ENCODE measurements at places on chromosomes 16 and 17.

GRCh38 chr16:81436386-81436785 lies 8.2 kb upstream of the CMIP start:
- peak; percentile 45 for DNase-seq

DNA sequence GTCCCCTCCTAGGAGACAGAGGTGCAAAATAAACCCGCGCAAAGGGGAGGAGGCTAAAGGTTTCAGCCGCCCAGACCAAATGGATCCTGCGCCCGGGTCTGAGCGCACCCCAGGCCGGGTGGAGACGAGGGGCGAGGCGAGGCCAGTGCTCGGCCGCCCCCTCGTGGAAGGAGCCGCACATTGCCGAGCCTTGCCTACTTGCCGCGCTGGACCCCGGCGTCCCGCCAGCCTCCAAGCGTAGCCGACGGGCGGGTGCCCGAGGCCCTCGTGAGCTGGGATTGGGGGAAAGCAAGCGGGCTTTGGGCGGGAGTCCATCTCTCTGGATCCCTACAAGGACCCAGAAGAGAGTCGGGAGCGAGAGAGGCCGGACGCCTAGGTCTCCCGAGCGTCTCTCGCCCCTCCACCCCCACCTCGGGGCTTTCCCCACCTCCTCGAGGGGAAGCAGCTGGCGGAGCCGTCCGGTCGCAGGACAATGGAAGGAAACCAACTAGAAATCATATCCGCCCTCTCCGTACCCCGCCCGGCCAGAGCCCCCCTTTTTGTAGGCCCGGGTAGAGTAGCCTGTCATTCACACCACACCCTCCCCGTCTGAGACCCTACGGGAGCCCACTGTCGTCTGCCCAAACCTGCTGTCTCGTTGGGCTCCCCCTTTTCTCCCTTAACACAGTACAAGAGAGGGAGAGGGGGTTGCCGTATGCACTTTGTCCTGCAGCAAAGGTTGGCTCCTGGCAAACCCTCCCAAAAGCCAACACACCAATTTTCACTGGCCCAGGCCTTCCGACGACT lies 664 bp upstream of the BCL6B start:
- peak; percentile 88 for DNase-seq

DNA sequence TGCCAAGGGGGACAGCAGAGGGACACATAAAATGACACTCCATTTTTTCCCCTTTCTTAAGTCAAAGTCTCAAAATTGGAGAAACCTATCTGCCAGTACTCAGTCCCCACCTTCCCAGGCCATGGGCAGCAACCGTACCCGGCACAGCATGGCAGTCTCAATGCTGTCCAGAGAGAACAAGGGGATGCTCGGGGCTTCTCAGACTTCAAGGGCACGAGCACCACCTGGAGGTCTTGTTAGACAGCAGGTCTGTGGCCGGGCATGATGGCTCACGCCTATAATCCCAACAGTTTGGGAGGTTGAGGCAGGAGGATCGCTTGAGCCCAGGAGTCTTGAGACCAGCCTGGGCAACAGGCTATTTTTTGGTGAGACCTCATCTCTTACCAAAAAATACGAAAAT lies 3.2 kb downstream of the DNAH17 start:
- no peak for DNase-seq

GRCh38 chr16:74455213-74455612 lies 33.9 kb upstream of the CLEC18B start:
- no peak for DNase-seq

DNA sequence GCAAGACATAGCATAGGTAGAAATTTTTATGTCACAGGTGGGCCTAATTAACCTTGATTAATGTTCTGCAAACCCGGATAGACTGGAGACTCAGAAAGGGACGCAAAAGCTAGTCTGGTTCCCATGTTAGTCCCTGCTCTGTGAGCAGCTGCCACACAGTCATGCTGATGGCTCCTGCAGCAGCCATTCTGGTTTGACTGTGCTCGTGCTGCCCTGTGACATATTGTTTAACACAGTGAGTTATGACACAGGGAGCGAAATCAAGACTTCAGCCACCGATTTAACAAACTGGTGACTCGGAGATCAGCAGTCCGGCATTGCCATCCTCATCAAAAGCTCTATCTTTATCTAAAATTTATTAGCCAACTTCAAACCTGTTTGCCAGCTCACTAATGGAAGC lies 169.8 kb downstream of the WWOX start:
- no peak for DNase-seq

- no peak for DNase-seq
Measured at GRCh38 chr16:68785715-68786114, 48.6 kb downstream of the CDH1 start.

DNA sequence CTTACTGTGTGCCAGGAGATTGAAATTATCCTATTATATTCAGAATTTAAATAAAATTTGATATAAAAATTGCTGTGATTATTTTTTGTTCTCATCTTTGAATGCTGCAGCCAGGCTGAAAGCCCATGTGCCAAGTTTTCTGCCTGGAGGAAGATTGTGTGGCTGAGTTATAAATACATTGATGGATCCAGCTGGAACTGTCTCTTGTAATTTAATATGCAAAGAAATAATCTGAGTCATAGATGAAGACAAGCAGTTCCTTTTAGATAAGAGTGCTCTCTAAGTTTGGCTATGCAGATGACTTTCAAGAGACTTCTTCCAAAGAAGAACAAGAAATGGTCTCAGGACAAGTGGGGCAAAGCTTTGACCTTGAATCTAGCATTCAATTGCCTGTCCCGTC lies 871.0 kb downstream of the CDH11 start:
- no peak for DNase-seq

DNA sequence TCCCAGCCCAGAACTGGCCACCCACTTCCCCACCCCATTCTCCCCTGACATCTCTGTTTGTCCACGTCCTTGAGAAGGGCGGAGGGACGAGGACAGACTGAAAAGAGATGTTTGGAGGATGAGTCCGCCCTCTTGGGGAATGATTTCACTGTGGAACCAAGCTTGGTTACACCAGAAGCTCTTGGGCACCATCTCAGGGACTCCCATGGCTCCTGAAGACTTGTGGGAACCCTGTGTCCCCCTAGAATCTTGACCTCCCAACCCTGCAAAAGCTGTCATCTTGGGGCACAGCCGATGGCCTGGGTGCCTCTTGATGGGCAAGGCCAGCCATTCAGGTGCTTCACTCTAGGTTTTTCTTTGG lies 25.9 kb upstream of the LITAF start:
- peak; percentile 57 for DNase-seq

- DNase-seq, result no peak
Measured at GRCh38 chr17:238071-238963, 56.9 kb upstream of the DOC2B start.

DNA sequence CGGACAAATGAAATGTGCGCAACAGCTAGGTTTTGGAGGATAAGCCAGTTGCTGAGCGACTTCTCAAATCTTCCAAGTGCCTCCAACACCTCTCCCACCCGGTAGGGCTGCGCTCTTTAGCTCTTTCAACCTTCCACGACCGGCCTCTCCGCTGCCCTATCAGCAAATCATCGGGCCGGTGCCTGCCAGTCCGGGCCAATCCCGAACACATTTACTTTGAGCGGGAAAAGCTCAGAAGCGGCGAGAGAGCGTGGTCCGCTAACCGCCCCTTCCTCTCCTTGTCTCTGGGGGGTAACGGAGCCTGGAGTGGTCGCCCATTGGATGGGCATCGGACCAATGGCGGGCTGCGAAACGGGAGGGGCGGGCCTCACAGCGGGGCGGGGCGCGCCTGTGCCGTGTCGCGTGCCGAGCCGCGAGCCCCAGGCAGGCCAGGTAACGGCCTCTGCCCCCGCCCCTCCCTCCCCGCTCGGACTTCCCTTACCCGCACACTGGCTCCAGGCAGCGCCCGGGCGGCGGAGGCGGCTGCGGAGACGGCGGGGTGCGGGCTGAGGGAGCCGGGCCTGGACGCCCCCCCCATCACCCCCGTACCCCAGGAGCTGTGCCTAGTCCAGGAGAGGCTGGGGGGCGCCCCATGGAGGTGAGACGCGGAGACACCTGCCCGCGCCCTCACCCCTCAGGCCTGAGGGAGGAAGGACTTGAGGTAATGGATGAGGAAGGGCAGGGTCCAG lies at the start of gene MEIOC:
MEIOC (plus strand) TSS at position 486 of the 728 bp plus-strand sequence; CDS start at position 632, 146 bp downstream.
- peak; percentile 33 for DNase-seq

DNA sequence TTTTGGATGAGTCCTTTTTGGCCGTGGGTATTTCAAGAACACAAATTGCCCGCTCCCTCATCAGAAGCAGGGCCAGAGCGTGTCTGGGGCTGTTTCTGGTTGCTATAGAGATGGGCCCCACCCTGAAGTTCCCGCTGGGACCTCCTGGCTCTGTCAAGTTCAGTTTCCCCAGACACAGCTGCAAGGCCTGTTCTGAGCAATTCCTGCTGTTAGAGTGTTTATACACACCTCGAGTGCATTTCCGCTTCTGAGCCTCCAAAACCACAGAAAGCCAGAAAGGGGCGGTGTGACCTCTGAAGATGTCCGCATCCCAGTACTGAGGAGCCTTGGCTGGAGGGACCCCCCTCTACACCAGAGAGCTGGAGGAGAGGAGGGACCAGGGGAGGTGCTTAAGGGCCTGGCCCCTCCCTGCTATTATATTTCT lies 9.3 kb upstream of the WBP2 start:
- peak; percentile 41 for DNase-seq

GRCh38 chr16:10951026-10951425 lies 6.7 kb downstream of the CLEC16A start:
- no peak for DNase-seq

DNA sequence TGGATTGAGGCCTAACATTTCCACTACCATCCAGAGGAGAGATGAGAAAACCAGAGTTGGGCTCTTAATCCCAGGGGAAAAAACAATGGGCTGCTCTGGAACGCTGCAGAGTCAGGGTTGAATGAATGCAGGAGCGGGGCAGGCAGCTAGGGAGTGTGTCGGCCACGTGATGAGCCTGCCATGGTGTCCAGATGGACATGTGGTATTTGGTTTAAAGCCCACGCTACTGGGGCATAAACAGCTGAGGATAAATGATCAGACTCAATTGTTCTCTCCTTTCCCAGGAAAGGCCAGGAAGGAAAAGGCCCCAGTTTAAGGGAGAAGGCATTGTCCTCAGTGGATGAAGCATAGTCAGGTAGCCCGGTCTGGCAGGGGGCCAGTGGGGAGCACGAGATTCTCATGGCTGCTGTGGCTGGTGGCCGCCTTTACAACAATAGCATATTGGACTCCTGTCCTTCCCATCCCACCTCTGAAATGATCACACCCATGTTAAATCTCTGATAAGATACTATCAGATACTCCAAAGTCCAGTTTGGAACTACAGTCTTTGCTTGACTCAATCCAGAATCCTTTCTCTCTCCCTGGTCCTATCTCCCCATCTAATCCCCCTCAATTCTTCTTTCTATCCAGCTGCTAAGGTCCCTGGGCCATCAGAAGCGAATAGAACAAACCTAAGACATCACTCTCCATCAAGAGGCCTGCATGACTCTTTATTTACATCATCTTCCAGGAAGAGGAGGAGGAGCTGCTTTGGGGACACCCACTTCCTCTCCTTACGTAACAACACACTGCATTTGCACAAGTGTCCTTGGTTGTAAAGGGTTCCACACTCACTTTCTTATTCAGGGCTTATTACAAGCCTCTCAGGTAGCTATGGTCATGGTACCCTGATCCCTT lies 20.4 kb downstream of the CA4 start:
- peak; percentile 74 for DNase-seq

- DNase-seq, result no peak
Measured at GRCh38 chr17:728911-729310, 3.5 kb upstream of the TLCD3A start.

DNA sequence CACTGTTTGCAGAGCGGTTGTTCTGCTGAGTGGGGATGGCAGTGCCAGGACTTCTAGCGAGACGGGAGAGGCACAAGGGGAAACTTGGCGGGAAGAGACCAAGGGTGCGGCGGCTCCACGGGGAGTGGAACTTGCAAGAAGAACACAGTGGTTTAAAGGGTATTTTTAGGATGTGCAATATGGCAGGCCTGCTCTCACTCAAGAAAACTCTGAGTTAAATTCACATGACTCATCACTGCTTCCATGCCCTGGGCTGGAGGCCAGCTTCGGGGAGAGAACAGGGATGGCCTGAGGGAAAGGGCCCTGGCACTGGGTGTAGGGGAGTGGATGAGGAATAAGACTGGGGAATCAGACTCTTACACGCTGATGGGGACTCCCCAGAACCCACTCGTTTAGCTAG lies 13.3 kb upstream of the CD300LD start:
- peak; percentile 93 for DNase-seq

GRCh38 chr17:45156242-45156641 lies 5.4 kb upstream of the HEXIM2 start:
- DNase-seq, result no peak

- DNase-seq, result no peak
Measured at GRCh38 chr17:21253646-21254441, 634 bp upstream of the NATD1 start.

- DNase-seq, result no peak
Measured at GRCh38 chr17:49901460-49902331, 53.8 kb upstream of the TAC4 start.

DNA sequence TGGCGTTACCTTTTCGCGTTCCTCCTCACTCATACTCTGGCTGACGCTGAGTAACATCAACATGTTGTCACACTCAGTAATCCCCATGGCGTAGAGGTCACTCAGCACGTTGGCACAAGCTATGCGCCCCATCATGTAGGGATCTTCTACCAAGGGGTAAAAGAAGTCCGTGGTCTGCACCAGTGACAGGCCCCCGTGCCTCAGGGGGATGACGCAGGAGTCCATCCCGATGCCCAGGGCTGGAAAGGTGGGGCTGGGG lies 596 bp downstream of the SEPHS2 start:
- DNase-seq, result no peak

- no peak for DNase-seq
Measured at GRCh38 chr17:77677630-77678029, 280.9 kb upstream of the TNRC6C start.

DNA sequence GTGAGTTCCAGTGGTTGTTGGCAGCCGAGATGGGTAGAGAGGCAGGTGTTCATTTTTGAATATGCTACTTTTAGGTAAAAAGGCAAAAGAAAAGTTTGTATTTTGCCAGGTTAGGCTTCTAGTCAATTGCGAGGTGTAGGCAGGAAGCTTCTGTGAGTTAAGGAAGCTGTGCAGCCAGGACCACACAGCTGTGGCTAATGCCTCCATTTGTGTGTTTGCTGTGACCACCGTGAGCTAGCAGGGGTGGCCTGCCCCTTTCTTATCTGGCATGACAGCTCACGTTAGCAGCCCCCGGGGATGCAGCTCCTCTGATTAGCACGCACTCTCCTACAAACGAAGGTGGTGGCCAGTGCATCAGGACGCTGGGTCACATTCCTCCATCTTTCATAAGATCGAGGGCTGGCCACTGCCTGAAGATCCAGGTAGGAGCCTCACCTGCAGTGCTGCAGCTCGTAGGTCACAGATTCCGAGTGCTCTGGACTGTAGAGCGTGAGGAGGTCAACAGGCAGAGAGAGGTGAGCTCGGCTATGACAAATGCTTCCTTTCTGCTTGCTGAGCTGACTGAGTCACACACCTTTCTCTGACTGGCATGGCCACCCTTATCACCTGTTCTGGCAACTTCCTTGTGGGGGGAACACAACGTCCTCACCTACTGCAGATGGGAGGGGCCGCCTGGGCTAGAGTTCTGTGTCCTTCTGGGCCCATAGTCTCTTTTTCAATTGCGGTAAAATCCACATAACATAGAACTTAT lies 244.4 kb downstream of the HS3ST3B1 start:
- no peak for DNase-seq

GRCh38 chr16:11683145-11683544 lies 14.9 kb downstream of the SNN start:
- no peak for DNase-seq

All from suppressor macrophage treated with lipopolysaccharide for 1 hour (primary cell).